ENCODE measurements at places on chromosomes 6 and 20.

DNA sequence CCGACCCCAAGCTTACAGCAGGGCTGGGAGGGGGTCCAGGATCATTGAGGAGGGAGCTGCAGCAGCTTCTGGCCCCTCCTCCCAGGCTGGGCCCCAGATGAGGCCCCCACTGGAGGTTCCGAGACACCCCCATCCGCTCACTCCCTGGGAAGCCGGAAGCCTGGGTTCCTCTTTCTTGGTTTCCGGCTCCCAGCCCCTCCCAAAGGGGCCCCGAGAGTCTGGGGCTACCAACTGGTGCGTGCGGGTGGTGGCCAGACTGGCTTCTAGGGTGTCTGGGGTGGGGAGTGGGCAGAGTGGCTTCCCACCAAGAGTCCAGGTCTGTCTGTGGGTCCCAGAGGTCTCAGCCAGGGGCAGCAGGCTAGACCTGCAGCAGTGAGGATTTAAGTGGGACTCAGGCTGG, 2.2 kb downstream of the RGS19 start:
- no peak for DNase-seq

GRCh38 chr20:6636209-6637159, 131.0 kb upstream of the BMP2 start:
- no peak for DNase-seq

DNA sequence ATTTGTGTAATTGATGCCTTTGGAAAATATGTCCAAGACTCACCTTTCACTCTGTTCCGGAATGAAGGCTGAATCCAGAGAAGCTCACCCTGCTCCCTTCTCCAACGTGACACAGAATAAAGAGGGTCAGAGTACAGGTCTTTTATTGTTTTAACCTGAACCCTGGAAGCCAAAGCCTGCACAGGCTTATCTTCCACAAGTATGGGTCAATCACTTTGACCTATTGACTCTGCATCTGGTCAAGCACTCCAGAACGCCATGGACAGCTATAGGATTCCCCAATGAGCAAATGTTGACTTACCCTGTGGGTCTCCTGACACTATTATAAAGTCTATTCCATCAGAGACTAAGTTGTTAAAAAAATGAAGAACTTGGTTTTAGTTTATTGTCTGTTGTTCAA, 158.4 kb upstream of the MYLIP start:
- DNase-seq: no peak

DNA sequence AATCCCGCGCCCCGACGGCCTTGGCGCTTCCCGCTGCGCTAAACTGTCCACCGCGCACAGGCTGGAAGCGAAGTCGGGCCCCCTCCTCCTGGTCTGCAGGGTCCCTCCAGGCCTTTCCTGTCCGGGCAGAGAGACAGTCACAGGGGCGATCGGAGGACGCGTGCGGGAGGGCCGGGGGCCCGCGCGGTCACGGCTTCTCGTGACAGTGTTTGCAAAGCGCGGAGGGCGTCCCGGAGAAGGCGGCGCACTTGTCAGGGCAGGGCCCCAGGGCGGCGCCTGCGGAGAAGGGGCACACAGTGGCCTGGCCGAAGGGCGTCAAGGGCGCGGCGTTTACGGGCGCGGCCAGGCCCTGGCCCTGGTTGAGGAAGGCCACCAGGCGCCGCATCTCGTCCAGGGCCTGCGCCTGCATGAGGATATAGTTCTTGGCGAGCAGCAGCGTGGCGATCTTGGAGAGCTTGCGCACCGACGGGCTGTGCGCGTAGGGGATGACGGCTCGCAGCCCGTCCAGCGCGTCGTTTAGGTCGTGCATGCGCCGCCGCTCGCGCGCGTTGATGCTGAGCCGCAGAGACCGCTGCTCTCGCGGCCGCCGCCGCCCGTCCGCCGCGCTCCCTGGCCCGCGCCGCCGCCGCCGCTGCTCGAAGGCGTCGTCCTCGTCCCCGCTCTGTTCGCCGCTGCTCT, 763 bp downstream of the BHLHE23 start:
- no peak for DNase-seq

DNA sequence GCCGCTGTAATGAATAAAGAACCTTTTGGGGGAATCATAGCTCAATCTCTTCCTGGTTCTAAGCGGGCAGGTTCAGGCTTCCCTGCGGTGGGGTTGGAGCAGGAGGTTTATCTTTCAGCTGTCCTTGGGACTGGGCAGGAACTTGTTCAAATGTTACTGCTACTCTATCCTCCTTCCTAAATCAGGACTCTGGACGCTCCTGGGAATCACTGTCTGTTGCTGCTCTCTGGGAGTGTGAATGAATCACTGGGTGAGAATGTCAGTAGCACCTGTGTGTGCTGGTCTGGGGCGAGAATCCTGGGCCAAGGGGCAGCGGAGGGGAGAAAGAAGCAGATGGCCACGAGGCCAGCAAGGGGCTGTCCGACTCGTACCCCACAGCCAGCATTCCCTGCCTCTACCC, 65.4 kb upstream of the ZNFX1 start:
- no peak for DNase-seq

DNA sequence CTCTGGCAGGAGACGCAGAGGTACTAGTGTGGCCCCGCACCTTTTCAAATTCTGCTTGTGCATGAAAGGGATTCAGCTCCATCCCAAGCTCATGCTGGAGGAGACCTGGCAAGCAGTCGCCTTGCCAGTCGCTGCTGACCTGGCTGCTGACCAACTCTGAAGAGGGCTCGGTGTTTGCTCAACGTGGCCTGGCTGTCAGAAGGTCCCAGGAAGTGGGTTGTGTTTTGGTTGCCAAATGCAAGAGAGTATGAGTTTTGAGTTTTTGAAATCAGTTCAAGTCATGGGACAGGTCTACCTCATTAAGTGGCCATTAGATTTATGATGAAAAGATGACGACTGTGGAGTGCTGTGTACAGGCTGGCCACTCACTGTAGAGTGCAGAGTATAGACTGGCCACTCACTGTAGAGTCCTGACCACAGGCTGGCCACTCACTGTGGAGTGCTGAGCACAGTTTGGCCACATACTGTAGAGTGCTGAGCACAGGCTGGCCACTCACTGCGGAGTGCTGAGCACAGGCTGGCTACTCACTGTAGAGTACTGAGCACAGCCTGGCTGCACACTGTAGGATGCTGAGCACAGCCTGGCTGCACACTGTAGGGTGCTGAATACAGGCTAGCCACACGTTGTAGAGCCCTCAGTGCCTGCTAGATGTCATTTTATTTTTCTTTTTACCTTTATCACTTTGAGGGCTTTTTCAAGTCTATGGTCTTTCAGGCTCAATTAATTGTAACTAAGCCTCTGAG, 193.9 kb downstream of the ZNF217 start:
- no peak for DNase-seq

GRCh38 chr6:77470983-77471382, 7.7 kb upstream of the HTR1B start:
- no peak for DNase-seq

GRCh38 chr6:163405412-163406309, 8.9 kb upstream of the QKI start:
- no peak for DNase-seq

DNA sequence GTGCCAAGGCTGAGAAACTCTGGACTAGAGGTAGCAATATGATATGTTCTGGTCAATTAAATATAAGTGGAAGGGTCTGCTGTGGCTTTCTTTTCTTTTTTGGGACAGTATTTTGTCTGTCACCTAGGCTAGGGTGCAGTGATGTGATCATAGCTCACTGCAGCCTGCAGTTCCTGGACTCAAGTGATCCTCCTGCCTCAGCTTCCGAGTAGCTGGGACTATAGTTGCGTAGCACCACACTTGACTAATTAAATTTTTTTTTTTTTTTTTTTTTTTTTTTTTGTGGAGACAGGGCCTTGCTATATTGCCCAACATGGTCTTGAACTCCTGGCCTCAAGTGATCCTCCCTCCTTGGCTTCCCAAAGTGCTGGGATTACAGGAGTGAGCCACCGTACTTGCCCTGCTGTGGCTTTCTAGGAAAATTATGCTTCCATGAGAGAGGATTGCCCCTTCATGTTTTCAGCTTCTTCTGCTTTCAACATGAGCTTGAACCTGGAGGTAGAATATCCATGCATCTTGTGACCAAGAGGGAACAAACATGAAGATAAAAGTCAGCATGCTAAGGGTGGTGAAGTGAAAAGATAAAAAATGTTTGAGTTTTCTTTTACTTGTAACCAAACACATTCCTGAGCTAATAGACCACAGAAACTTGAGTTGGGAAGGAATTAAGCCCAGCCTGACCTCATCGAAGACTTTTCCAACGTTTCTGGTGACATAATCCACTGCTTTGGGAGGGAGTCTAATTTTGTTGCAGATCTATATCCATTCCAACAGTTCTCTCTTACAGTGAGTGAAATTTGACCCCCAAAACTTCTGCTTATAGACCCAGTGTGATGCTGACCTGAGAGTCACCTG, 75.1 kb downstream of the CARMIL1 start:
- no peak for DNase-seq

- no peak for DNase-seq
These were observed 8.7 kb downstream of the GPLD1 start for GRCh38 chr6:24480705-24481104.

GRCh38 chr6:84428300-84428907, 201.0 kb upstream of the CEP162 start:
- no peak for DNase-seq

DNA sequence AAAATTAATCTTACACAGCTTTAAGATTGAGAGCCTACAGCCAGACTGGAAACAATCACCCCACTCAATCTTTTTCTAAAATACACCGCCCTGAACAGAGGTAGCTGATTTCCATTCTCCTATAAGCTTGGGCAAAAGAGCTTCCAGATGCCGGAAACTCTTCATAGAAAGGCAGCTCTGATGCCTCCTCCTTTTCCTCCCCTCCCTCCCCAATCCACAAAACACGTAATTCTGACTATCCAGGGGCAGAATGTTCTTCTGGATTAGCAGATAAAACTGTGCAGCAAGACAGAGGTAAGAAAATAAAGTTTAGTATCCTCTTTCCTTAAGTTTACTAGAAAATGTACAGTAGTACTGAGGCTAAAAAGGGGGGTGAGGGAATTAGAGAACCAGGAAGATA, 15.8 kb downstream of the ADNP start:
- no peak for DNase-seq

- no peak for DNase-seq
These were observed 538 bp upstream of the ENPP1 start for GRCh38 chr6:131807321-131807643.

GRCh38 chr20:17878912-17879602, 89.5 kb downstream of the SNX5 start:
- DNase-seq: no peak

DNA sequence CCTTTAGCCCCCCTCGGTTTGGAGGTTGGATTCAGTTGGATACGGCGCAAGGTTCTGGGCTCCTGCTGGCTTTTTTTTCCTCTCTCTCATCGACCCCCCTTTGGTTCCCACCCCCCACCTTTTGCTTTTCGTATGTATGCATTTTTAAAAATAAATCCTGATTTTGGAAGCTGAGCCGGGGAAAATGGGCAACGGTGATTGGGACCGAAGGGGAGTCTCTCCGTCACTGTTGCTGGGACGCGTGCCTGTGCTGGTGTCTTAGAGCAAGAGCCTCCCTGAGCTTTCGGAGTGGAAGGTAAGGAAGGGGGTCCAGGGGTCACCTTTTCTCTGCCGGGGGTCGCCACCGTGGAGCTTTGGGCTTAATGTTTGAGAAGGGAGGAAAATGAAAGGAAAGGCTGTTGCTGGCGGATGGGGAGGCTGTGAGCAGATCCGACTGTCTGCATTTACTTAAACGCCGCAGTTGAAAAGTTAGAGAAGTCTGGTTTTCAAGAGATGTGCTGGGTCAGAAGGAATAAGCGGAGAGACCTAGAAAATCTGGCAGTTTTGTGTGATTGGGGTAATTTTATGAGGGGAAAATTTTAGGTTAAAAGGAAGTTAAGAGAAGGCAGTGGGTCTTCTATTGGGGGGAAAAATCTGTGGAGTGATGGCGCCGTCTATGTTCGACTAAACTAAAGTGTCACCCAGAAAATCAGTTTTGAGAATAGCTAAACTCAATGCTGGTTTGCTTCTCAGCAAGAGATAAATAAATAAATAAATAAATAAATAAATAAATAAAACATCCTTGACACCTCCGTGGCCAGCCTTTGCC, 828 bp downstream of the ADGRB3 start:
- DNase-seq: no peak
